Muscle of leg (tissue), 16 donors: ENCODE measurements at places on chromosomes 5 and 9.

GRCh38 chr9:89740722-89741121 lies 135.9 kb downstream of the GADD45G start:
- peaks cover 17% of the 10 kb centered on the region for H3K27me3 ChIP-seq
- no peaks in the 10 kb centered on the region for H3K36me3 ChIP-seq
- no peak overlapping the region for H3K4me3 ChIP-seq
- H3K27ac ChIP-seq, result no peak overlapping the region

- H3K27me3 ChIP-seq, result no peaks in the 10 kb centered on the region
- H3K27ac ChIP-seq, result no peak overlapping the region
- H3K4me3 ChIP-seq, result no peak overlapping the region
- H3K36me3 ChIP-seq, result peaks cover 16% of the 10 kb centered on the region
Observed at GRCh38 chr9:70262948-70263347, 4.2 kb downstream of the SMC5 start.

DNA sequence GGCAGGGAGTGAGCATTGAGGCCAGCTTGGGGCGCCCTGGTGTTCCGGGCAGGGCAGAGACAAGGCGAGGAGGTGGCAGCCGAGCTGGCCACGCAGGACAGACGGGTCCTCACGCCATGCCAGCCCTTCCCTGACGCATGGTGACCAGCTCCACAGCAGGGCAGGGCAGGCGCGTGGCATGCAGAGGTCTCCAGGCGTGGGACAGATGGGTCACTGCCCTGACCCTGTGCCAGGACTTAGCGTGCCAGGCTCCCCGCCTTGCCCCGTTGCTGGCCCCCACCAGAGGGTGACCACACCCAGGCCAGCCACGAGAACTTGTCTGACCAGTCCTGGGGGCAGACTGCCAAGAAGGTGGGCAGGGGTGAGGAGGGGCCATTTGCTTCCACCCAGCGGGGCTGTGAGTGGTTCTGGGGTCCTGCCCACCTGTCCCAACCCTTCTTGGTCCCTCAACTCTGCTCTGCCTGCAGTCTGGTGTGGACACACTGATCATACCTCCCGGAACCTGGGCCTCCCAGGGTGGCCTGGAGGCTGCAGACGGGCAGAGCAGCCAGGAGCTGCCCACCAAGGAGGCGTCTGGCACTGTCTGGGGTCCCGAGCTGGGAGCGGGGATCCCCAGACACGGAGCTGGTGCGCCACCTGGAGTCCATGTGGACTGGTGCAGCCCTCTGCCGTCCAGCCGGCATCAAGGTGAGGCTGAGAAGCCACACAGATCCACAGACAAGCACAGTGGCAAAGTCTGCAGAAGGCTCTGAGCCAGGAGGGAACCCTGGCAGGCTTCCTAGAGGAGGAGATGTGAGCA lies at the start of gene RNF224:
Gene RNF224, plus strand, starts transcription at position 449 of the 799 bp plus-strand sequence. CDS start 834 bp downstream, outside the sequence.
- DNase-seq, result peak; percentile 68
- H3K4me1 ChIP-seq, result peaks cover 35% of the 10 kb centered on the region
- H3K27ac ChIP-seq, result no peak within 1 kb of the TSS
- peaks cover 18% of the 10 kb centered on the region for H3K27me3 ChIP-seq
- H3K4me3 ChIP-seq, result no peak within 1 kb of the TSS

DNA sequence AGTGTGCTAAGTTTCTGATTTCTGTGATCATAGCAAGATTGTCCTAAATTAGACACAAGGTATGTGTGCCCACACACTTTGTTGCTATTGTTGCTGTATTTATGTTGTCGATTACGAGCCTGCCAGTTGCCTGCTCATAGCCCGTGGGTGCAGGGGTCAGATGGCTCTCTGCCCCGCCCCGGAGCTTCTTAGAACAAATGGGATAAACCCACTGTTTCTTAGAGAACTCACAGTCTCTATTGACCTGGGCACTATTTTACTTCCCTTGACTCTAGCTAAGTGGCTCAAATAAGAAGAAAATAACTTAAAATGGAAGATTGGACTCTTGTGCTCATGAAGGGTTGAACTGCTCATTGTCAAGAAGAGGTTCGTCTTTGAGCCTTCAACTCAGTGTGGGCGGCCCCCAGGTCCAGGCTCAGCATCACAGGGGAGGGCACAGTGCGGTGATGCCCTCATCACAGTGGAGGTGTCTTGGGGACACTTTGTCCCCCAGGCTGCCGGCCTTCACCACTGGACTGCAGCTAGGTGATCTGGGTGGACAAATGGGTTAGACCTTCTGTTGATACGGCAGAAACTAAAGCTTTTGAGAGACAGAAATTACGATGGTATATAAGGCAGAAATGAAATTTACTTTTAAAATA lies 155.5 kb downstream of the TENT4A start:
- H3K27me3 ChIP-seq, result no peaks in the 10 kb centered on the region
- no peak for DNase-seq
- H3K27ac ChIP-seq, result no peak overlapping the region

DNA sequence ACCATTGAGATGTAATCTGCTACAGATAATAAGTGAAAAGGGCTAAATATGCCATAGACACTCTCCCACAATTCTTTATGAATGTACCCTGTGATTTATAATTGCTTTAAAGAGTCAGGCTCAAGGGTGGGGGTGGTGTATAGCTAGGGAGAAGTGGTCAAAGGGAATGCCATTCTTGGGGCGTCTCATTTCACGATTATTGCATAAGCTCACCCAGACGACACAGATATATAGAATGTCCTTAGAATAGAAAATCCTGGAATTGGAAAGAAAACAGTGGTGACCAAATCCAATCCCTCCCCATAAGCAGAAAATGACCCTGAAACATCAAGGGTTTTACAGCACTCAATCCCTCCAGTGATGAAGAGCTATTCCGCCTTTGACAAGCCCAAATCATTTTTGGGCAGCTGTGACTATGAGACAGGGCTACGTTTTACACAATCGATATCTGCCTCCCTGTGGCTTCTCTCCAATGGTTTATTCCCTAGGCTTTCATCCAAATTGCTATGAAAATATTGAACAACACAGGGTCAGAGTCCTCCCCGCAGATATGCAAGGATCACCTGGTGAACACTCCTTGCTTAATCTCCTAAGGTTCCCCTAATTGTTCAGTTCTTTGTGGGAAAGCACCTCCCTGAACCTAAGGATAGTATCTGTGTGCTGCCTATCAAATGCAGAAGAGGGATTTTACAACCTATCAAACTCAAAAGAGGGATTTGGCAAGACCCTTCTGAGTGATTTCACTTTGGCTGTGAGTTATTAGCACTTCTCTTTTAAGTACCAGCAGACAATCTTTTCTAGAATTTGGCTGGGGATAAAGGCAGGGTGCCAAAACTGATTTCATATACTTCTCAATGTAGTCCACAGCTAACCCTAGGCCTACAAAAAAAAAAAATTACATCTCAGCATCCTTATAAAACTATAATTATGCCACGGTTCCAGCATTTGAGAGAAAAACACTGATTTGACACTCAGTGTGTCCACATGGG lies 144.9 kb upstream of the CDH6 start:
- peak; percentile 65 for DNase-seq
- no peaks in the 10 kb centered on the region for H3K4me1 ChIP-seq
- H3K27me3 ChIP-seq, result no peaks in the 10 kb centered on the region
- H3K36me3 ChIP-seq, result no peaks in the 10 kb centered on the region
- no peak overlapping the region for H3K27ac ChIP-seq

GRCh38 chr9:13410566-13411031 lies 131.1 kb upstream of the MPDZ start:
- no peak for DNase-seq
- H3K4me3 ChIP-seq, result no peak overlapping the region
- no peaks in the 10 kb centered on the region for H3K27me3 ChIP-seq
- peaks cover 2% of the 10 kb centered on the region for H3K4me1 ChIP-seq

GRCh38 chr5:134146651-134147518 lies 29.9 kb downstream of the SKP1 start:
- no peaks in the 10 kb centered on the region for H3K27me3 ChIP-seq
- DNase-seq, result no peak
- no peak overlapping the region for H3K27ac ChIP-seq
- H3K4me1 ChIP-seq, result no peaks in the 10 kb centered on the region

GRCh38 chr5:180214870-180215770 lies 6.1 kb upstream of the RASGEF1C start:
- peaks cover 7% of the 10 kb centered on the region for H3K27me3 ChIP-seq
- H3K36me3 ChIP-seq, result no peaks in the 10 kb centered on the region
- H3K27ac ChIP-seq, result no peak overlapping the region

DNA sequence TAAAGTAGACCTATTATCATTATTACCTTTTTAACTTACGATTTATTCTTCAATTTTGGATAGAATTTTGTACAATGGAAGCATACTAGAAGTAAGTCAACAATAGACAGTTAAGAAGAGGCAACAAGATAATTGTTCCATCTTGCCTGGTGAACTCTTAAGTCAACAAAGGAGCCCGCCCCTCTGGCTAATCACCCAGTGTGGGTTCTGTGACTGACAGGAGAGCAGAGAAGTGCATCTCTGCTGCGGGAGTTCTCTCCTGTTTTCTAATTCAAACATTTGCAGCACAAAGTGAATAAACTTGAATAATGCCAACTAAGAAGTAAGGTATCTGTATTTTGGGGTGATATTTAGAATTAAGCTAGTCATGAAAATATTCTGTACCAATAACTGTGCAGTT lies 6.7 kb upstream of the ISL1 start:
- H3K4me1 ChIP-seq, result peaks cover 9% of the 10 kb centered on the region
- no peaks in the 10 kb centered on the region for H3K36me3 ChIP-seq
- no peak overlapping the region for H3K4me3 ChIP-seq
- peaks cover 45% of the 10 kb centered on the region for H3K27me3 ChIP-seq
- no peak overlapping the region for H3K27ac ChIP-seq

DNA sequence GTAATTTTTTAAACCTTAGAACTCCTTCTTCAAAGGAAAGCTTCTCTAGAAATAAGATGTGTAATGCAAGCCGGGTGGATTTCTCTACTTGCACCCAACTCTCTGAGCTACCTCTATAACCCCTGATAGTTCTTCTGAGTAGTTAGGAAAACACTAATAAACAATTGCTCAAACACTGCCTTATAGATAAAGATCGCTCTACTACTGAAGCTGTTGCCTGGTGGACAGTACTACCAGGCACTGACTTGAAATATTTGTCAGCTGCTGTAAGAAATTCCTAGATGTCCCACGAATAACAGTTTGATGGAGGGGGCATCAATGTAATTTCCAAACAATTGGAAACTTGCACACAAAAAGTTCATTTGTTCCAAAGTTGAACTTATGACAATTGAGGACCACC lies 42.0 kb downstream of the NR3C1 start:
- no peak overlapping the region for H3K27ac ChIP-seq
- H3K36me3 ChIP-seq, result peaks cover 2% of the 10 kb centered on the region
- H3K27me3 ChIP-seq, result no peaks in the 10 kb centered on the region
- no peak for DNase-seq
- no peaks in the 10 kb centered on the region for H3K4me1 ChIP-seq

- H3K27me3 ChIP-seq, result peaks cover 8% of the 10 kb centered on the region
- peaks cover 31% of the 10 kb centered on the region for H3K4me1 ChIP-seq
- H3K36me3 ChIP-seq, result no peaks in the 10 kb centered on the region
- peak overlapping the region; percentile 85 for H3K4me3 ChIP-seq
- H3K27ac ChIP-seq, result peak overlapping the region; percentile 99
- DNase-seq, result peak; percentile 50
Observed at GRCh38 chr5:132294728-132295504, 722 bp downstream of the SLC22A4 start.

DNA sequence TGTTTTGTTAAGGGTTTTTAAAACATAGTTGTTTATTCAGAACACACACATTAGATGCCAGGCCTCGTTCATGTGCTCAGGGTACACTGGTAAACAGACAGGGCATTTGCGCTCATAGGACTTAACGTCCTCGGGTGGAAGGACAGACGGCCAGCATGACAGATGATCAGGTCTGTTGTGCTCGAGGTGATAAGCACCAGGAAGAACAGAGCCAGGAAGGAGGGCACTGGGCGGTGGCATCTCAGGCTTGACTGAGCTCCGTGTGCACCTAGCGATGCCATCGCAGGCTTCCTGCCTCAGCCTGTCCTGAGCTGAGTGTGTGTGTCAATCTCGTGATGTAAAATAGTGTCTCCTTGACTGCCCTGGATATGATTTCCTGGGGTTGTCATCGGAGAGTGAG lies 96.5 kb downstream of the EHMT1 start:
- no peaks in the 10 kb centered on the region for H3K27me3 ChIP-seq
- no peak for DNase-seq
- no peak overlapping the region for H3K27ac ChIP-seq
- no peak overlapping the region for H3K4me3 ChIP-seq

DNA sequence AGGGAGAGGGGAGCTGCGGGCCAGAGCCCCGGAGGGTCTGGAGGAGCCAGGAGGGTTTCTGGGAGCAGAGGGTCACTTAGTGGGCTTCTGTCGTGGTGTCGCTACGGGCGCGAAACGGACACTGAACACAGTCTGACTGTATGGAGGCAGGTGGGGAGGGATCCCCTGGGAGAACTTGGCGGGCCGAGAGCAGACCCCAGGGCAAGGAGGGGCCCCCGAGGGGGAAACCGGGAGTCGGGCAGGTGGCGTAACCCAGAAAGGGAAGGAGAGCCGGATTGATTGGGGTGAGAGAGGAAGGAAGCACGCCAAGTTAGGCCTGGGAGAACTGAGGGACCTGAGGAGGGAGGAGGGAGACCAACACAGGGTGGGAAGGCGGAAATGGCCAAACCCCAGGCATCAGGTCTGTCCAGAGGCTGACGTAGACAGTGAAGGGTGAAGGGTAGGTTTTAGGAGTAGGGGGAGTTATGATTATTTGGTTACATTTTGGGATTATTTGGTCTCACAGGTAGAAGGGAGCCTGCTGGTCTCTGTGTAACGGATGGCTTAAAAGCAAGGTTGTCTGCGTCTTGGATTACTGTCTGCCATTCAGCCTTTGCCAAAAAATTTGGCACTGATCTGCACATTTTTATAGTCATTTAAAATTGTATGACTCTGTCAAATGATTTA lies 3.3 kb upstream of the MSMP start:
- peak overlapping the region; percentile 63 for H3K4me3 ChIP-seq
- H3K4me1 ChIP-seq, result peaks cover 12% of the 10 kb centered on the region
- peaks cover 33% of the 10 kb centered on the region for H3K36me3 ChIP-seq
- H3K27ac ChIP-seq, result peak overlapping the region; percentile 91
- DNase-seq, result peak; percentile 64
